ENCODE measurements at places on chromosomes 16 and 17. TPM values are rescaled to one million over a fixed set of nuclear protein-coding genes. Genes with fewer than 3 reads are reported as not detected.

- H3K36me3 ChIP-seq = peaks cover 20% of the 10 kb centered on the region
- H3K27ac ChIP-seq = no peak overlapping the region
- H3K27me3 ChIP-seq = no peaks in the 10 kb centered on the region
- peaks cover 77% of the 10 kb centered on the region for H3K4me1 ChIP-seq
- no peak for DNase-seq
- H3K4me3 ChIP-seq = no peak overlapping the region
These were observed 46.2 kb downstream of the XPO6 start for GRCh38 chr16:28165598-28165997.

GRCh38 chr17:3935825-3936355 is 19.6 kb upstream of the P2RX1 start:
- peaks cover 53% of the 10 kb centered on the region for H3K36me3 ChIP-seq
- no peak overlapping the region for H3K27ac ChIP-seq
- H3K27me3 ChIP-seq = no peaks in the 10 kb centered on the region

DNA sequence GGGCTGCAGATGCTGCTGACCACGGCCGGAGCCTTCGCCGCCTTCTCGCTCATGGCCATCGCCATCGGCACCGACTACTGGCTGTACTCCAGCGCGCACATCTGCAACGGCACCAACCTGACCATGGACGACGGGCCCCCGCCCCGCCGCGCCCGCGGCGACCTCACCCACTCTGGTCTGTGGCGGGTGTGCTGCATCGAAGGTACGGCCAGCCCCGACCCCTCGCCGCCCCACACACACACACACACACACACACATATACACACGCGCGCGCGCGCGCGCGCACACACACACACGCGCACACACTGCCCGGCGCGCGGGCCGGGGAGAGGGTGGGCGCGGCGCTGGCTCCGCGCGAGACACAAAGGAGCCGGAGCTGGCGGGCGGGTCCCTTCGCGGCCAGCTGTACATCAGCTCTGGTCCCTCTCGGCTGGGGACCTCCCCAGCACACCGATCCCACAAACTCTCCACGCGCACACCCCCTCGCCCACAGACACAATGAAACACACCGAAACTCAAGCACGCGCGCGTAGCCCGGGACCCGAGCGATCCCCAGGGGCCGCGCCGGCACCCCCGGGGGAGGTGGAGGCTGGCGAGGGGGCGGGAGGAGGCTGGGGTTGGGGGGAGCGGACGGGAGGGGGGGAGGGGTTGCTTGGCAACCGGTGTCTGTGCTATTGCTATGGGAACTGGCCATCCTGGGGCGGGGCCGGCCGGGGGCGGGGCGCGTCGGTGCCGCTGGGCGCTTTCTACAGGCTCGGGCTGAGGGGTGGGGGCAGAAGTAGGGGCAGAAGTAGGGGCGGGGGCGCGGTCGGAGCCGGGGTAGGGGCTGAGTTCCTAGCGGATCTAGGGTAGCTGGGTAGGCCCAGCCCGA is 658 bp downstream of the CACNG4 start:
- H3K27ac ChIP-seq = no peak overlapping the region
- no peaks in the 10 kb centered on the region for H3K4me1 ChIP-seq
- H3K27me3 ChIP-seq = peaks cover 16% of the 10 kb centered on the region
- H3K36me3 ChIP-seq = no peaks in the 10 kb centered on the region
- H3K4me3 ChIP-seq = no peak overlapping the region

- no peak for DNase-seq
- H3K4me3 ChIP-seq = no peak overlapping the region
- no peaks in the 10 kb centered on the region for H3K36me3 ChIP-seq
- H3K4me1 ChIP-seq = peaks cover 9% of the 10 kb centered on the region
These were observed 39.4 kb upstream of the PHB1 start for GRCh38 chr17:49454050-49454449.

DNA sequence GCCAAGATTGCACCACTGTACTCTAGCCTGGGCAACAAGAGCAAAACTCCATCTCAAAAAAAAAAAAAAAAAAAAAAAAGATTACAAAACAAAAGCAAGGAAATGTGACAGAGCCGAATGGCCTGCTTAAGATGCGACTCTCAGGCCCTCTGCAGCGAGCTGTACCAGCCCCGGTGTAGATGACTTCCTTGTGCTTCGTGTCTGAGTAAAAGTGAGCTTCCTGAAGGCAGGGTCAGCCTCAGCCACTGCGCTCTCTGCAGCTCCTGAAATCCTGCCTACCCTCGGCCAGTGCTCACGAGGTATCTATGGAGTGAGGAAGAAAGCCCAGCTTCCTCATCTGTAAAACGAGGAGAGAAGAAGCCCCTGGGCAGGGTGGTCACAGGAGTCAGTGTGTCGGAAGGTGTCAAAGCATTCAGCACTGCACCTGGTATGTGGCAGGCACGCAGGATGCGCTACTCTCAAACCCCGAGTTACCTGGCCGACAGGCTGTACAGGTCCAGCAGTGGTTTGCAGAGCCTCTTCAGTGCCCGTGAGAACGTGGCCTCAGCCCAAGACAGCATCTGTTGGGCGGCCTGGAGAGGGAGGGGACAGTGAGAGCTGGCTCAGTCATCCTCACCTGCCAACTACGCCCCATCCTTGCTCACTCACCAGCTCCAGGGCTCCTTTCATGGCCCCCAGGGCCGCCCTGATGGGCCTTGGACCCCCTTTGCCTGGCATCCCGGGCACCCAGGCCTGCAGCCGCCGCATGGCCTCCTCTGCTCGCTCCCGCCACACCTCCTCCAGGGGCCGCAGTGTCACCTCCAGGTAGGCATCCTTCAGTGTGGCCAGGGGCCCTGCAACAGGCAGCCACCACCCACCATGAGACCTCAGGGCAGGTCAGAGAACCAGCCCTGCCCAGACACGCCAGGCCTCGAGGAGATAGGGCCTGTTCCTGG is 44.6 kb downstream of the RMI2 start:
- no peak overlapping the region for H3K27ac ChIP-seq
- DNase-seq = no peak
- no peak overlapping the region for H3K4me3 ChIP-seq
- H3K36me3 ChIP-seq = no peaks in the 10 kb centered on the region
- H3K4me1 ChIP-seq = no peaks in the 10 kb centered on the region

The CEP20 gene
- total RNA-seq = 46.1 TPM

The KRT25 gene
- total RNA-seq = not detected
